Left ventricle myocardium superior (tissue), 1 donor: ENCODE measurements at places on chromosomes 1 and 21.

GRCh38 chr21:15333951-15334350, 269.2 kb upstream of the NRIP1 start:
- DNase-seq: no peak

GRCh38 chr1:209755926-209756614, at the start of gene TRAF3IP3:
Gene TRAF3IP3 (plus strand): TSS chr1:209756053. CDS start chr1:209760040, 3,987 bp downstream.
- no peak for DNase-seq

- no peak for DNase-seq
These were observed 76.5 kb downstream of the RHOU start for GRCh38 chr1:228811712-228812305.

DNA sequence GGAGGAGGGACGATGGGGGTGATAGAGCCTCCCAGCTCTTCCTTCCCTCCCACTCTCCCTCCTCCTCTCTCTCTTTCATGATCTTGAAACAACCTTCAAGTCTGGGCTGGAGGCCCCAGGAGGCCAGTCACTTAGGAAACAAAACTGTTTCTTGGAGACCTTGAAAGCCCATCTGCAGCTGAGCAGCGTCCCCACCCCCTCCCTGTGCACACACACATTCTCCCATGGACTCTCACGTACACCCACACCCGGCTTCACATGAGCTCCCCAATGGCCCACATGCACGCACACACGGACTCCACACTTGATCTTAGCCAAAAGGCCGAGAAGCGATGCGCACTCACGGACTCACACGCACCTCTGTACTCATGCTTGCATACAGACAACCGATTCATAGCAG, 3.2 kb upstream of the ATP1A2 start:
- peak; percentile 53 for DNase-seq
